AML-193 (cell line): ENCODE measurements at places on chromosomes 2 and 18.

DNA sequence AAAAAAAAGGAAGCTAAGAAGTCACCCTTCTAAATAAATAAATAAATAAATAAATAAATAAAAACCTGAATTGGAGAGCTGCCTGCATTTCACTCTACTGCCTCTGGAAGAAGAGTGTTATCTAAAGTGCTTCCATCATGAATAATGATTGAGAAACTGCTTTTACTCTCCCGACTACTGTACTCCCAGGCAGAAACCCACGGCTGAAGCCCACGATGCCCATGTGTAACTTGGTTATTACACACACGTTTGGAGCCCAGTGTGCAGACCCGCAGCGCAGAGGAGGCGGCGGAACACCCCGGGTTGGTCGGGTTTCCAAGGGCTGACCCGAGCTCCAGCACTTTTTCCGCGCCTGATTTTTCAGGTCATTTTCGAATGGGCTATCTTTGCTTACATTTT, 697 bp upstream of the SPATS2L start:
- DNase-seq, result no peak

GRCh38 chr2:23145460-23145859, 239.5 kb upstream of the KLHL29 start:
- DNase-seq, result no peak

DNA sequence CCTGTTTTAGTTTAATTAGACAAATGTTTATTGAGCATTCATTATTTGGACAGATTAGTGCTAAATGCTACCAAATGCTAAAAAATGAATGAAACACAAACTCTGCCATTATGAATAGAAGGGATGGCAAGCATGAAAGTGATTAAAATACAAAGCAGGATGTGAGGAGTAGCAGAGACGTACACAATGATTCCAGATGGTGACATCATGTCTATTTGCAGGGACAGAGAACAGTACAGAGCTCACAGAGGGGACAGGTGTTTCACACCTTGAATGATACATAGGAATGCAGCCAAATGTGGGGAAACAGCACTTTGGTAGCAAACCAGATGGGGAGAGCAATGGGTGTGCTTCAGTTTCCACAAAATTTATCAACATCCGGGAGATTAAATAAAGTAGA, 76.3 kb downstream of the CD226 start:
- no peak for DNase-seq

DNA sequence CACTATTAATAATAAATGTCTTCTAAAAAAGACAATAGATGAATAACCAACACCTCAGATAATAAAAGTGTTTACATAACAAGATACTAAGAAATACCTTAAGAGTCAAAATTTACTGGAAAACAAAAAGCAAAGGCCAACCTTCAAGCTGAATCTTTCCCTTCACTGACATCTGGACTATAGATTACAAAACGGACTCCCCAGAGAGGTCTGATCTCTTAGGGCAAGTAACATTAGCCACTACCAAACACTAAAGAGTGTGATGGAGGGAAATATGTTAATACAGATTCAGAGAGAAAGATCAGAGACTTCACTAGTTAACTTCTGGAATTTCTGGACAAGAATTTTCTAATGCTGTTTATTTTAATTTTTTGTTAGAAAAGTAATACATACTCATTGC, 13.9 kb downstream of the CLASP1 start:
- no peak for DNase-seq

GRCh38 chr18:36186461-36187192, 670 bp upstream of the MOCOS start:
- no peak for DNase-seq

GRCh38 chr2:156023229-156023869, 309.2 kb downstream of the NR4A2 start:
- no peak for DNase-seq

GRCh38 chr2:219508971-219509779, 5.1 kb upstream of the ASIC4 start:
- DNase-seq, result no peak

DNA sequence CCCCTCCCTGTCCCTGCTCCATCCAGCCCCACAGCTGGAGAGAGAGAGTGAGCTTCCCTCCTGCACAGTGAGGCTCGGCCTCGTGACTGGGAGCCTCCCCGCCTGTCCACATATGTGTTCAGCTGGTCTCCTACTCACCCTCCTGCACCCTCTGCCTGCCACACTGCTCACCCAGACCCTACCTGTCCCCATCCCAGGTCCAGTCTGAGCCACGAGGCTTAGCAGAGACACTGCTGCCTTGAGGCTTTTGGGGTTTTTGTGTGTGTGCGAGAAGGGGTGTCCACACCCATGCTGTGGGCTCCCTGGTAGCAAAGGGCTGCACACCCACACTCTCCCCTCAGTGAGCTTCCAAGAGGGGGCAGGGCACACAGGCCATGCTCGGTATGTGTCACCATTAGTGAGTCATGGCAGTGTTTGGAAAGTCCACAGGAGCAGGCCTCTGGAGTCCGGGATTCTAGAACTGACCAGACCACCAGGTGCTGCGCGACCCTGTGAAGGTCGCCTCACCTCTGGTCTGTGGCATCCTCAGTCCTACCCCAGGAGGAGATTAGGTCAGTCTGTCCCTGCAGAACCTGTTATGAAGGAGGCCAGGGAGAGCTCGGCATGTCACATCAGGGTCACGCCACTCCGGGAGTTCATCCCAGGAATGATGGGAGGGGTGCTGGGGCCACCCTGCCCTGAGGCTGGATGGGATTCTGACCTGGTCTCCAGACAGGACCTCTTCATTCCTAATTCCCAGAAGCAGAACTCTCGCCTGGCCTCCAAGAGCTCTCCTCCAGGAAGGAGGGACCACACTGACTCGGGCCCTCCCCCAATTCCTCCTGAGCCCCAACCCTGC, 39.9 kb upstream of the SMAD7 start:
- DNase-seq, result no peak

- no peak for DNase-seq
These were observed 12.2 kb downstream of the KCNJ3 start for GRCh38 chr2:154710685-154711084.

DNA sequence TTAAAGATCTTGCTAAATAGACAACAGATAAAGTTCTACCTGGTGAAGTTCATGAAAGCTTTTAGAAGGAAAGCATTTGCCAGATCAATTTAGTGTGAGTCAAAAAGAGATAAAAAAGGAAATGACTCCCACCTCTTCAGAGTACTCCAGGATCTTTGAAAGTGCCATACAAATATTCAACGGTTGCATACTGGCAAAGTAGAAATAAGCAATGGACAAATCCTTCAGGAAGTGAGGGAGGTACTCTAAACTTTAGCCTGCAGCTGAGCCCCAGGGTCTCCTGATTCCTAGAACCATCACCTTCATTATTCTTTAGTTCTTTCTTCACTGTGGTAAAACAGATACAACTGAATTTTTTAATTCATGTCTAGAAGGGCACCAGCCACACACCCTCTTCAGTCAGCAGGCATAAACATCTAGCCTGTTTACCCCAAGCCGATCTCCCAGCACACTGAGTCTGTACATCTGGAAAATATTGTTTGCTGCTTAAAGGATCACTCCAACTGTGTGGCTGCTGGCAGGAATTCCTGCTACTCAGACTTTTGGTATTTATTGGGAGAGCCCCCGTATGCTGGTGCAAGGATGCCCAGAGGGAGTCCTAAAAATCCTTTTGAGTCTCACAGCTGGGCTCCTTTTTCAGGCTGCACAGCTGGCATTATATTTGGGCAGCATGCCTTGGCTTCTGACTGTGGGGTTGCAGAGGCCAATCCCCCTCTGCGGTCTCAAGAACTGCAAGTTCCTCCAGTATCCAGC, 72.3 kb upstream of the SESTD1 start:
- DNase-seq, result no peak

DNA sequence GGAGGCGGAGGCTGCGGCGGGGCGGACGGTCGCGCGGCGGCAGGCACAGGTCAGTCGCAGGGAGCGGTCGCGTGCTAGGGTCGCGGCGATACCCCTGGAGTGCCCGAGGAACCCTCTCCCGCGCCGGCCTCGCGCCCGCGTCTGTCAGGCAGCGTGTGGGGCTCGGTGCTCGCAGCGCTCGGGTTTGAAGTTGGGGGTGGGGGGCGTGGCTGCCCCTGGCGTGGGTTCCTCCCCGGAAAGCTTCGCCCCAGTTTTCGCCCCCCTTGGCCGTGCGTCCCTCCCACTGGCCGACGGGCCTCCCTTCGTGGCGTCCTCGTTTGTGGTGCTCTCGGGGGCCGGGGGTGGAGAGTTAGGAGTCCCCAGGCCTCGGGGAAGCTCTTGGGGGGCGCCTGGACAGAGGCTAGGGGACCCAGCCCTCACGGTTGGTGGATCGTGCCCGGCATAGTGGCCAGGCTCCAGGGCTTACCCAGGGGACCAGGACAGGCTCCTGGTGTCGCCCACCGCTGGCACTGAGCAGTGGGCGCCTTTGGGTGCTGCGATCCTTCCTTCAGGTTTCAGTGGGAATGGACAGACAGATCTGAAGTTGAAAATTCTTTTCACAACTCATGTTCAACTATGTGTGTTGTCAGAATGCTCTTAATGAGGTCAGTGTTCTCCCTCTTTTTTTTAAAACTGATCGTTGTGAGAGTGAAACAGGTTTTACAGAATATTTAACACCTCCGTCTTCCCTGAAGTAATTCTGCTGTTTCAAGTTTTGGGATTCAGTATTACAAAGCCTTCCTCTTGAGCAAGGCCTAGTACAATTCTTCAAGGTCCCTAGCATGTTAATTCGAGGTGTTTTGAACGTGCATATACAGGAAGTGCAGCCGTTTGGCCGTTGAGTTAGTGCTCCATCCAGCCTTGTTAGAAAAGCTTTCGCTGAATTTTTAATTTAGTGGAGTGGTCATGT, 604 bp downstream of the RALBP1 start:
- peak; percentile 40 for DNase-seq

DNA sequence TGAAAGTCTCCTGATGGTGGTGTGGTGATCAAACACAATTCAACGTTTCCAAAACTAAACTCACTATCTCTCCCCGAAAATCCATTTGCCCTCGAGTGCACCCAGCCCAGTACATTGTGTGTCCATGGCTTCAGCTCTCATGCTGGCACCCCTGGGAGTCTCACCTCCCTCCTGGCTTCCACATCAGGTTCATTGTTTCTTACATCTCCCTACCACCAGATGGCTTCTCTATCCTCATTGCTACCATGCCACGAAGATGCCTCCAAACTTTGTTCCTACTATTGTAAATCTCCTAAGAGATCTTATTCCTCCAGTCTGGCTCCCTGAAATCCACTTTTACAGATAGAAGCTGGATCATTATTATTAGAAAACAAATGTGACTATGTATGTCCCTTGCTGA, 197.0 kb downstream of the MYT1L start:
- DNase-seq, result no peak

DNA sequence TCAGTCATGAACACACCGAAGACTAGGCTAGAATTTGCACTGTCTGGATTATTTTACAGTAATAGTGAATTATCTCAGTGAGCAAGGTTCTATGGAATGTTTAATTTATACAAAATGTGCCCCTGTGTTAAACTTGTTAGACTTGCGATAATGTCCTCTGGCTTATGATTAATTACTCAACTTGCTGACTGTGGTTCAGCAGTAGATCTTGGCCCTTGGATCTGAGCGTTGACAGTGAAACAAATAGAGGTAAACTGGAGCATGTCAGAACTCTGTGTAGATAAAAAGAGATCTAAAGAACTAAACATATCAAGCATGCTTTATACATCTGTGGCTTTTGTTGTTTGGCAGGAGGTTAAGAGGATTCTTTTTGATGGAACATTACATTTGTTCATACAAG, 407.6 kb downstream of the DSEL start:
- DNase-seq, result no peak

DNA sequence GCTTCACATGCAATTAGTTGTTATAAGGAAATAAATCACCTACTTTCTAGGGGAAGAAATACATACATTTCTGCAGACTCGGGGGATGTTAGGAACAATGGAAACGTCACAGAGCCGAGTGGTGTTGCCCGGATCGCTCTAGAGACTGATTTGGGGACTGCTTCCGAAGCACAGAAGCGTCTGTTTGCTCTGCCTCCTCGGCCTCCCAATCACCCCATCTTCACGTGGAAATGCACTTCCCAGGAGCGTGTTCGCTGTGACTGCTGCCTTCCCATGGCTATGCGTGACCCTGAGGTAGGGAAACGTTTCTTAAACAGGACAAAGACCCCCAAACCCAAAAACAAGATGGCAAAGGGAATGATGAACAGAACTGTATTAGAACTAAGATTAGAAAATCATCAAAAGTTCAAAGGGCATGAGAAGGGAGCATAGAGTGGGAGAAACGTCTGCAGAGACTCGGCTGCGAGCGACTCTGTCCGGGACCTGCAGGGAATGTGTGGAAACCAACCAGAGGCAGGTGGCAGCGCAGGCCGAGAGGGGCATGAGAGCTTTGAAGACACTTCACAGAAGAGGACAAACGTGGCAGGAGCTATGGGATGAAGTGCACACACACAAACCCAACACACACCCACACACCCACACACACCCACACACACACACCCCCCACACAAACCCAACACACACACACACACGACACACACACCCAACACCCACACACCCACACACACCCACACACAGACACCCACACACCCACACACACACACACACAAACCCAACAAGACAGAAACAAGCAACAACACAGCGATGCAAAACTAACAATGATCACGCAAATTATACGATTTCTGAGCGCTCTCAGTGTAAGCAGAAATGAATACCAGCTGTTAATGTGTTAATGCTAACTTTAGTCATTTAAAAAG, 41.3 kb downstream of the RTP5 start:
- no peak for DNase-seq

- DNase-seq, result no peak
These were observed 105.6 kb downstream of the AFF3 start for GRCh38 chr2:100036793-100037192.

DNA sequence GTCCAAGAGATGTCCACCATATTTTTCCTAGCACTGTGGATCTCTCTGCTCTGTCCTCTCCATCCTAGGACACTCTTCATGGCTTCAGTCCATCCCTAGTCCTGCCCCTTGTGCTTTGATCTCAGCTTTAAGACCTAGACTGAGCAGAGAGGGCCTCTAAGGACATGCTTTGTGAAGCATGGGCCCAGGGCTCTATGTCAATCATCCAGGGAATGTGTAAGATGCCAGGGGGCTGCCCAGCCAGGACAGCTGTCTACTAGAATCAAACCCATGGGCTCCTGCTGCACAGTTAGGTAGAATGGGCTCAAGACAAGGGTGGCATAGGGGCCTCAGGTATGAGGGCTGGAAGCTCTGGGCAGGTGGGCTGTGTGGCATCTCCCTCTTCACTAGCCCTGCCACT, 24.9 kb downstream of the TET3 start:
- no peak for DNase-seq

DNA sequence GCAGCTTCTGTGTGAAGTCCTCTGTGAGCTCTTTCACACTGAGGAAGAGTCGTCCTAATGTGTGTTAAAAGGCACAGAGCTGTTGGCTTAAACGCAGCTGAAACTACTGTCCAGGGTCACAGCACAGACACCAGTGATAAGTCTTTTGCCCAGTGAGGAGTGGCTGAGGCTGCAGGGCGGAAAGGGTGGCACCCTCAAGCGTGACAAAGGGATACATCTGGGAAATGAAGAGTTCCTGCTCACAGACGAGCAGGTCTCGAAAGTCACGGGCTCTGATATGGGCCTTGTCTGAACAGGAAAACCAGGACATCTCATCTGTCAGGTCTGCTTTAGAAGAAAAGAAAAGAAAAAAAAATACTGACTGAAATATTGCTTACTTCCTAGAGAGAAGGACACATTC, 36.5 kb downstream of the TGIF1 start:
- DNase-seq, result no peak
